ENCODE measurements at places on chromosomes 5 and 9.

GRCh38 chr5:147635882-147636728, 126.2 kb upstream of the DPYSL3 start:
- H3K4me3 ChIP-seq = no peak overlapping the region
- no peak for DNase-seq
- H3K36me3 ChIP-seq = no peaks in the 10 kb centered on the region
- no peaks in the 10 kb centered on the region for H3K4me1 ChIP-seq
- H3K27ac ChIP-seq = no peak overlapping the region
- H3K27me3 ChIP-seq = no peaks in the 10 kb centered on the region

DNA sequence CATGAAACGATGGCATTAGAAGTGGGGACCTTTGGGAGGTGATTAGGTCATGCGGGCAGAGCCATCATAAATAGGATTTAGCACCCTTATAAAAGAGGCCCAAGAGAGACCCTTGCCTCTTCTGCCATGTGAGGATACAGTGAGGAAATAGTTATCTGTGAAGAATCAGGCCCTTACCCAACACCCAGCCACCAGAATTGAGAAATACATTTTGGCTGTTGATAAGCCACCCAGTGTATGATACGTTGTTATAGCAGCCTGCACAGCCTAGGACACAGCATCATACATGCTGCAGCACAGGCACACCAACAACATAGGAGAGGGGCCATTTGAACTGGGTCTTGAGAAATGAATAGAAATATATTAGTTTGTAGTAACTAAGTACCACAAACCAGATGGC, 8.0 kb upstream of the MAMDC2 start:
- H3K27ac ChIP-seq = no peak overlapping the region
- no peaks in the 10 kb centered on the region for H3K4me1 ChIP-seq
- no peaks in the 10 kb centered on the region for H3K27me3 ChIP-seq
- no peak overlapping the region for H3K4me3 ChIP-seq

GRCh38 chr5:170491479-170491878, 12.3 kb upstream of the KCNIP1 start:
- no peak overlapping the region for H3K4me3 ChIP-seq
- peak overlapping the region; percentile 67 for H3K27ac ChIP-seq
- no peaks in the 10 kb centered on the region for H3K36me3 ChIP-seq
- H3K4me1 ChIP-seq = peaks cover 19% of the 10 kb centered on the region

DNA sequence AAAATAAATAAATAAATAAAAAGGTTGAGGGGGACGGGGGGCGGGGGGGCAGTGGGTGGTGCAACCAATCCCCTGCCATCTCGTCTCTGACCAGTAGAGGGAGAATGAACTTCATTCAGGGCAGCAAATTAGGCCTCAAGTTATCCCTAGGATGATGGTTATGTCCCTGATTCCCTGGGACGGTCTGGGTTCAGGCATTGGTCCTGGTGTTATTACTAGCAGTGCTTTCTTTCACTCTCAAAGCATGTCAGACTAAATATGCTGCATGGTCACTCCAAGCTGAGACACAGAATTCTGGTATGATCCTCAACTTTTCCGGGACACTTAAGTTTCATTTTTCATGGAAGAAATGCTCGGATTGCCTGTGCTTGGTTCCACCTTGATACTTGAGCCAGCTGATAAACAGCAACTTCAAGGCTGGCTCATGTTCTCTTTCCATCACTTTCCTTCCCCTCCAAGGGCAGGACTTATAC, 59.4 kb downstream of the DAP start:
- H3K4me3 ChIP-seq = no peak overlapping the region
- peaks cover 12% of the 10 kb centered on the region for H3K36me3 ChIP-seq
- no peak overlapping the region for H3K27ac ChIP-seq
- H3K4me1 ChIP-seq = peaks cover 10% of the 10 kb centered on the region
- peak; percentile 49 for DNase-seq

DNA sequence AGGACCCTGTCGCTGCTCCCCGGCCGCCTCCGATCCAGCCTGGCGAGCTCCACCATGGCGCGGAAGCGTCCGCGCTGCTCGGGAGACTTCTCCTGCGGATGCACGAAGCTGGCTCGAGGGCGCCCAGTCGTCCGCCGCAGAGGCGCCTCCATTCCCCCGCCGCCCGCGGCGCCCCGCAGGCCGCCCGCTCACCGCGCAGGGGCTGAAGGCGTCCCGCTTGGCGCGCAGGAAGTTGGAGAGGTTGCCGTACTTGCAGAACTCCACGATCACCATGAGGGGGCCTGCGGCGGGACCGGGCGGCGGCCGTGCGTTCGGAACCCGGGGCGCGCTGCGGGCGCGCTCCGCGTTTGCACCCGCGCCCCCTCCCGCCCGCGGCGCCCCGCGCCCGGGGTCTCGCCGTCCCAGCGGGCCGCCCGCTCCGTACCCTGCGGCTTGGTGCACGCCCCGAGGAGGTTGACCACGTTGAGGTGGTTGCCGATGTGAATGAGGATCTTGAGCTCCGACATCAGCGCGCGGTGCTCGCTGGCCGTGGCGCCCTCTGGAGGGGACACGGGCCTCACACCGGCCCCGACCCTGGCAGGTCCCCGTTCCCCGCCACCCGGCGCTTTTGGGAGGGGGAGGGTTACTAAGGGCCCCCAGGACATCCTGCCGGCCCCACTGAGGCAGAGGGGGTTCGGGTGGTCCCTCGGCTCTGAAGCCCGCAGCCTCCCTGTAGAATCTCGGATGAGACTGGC, 27.7 kb upstream of the SCGB3A1 start:
- peak; percentile 64 for DNase-seq
- peaks cover 27% of the 10 kb centered on the region for H3K27me3 ChIP-seq
- H3K27ac ChIP-seq = no peak overlapping the region
- H3K4me1 ChIP-seq = peaks cover 3% of the 10 kb centered on the region
- no peaks in the 10 kb centered on the region for H3K36me3 ChIP-seq

GRCh38 chr5:159581502-159582249, 251.4 kb upstream of the IL12B start:
- no peak overlapping the region for H3K4me3 ChIP-seq
- no peaks in the 10 kb centered on the region for H3K27me3 ChIP-seq
- DNase-seq = peak; percentile 7
- no peaks in the 10 kb centered on the region for H3K36me3 ChIP-seq

GRCh38 chr9:16391369-16391768, 479.1 kb downstream of the BNC2 start:
- no peaks in the 10 kb centered on the region for H3K27me3 ChIP-seq
- no peak overlapping the region for H3K27ac ChIP-seq
- DNase-seq = no peak
- H3K4me1 ChIP-seq = no peaks in the 10 kb centered on the region

All from muscle of leg (tissue), 16 donors.